Ascending aorta (tissue), 2 donors: ENCODE measurements at places on chromosomes 3 and 15.

DNA sequence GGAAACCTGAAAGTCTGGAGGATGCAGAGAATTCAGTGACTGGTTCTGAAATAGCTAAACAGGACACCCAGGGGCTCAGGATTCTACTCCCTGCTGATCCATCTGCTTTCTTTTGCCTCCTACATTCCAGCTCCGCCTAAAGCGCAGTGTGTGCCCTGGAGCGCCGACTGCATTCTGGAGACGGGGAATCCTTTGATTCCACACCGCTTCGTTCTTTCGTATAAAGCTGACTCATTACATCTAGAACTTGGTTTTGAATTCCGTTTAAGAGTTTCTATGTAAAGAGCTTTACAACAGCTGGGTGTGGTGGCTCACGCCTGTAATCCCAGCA, 61.8 kb downstream of the SENP2 start:
- H3K27me3 ChIP-seq: no peaks in the 10 kb centered on the region
- no peak overlapping the region for H3K4me3 ChIP-seq
- H3K27ac ChIP-seq: no peak overlapping the region
- no peaks in the 10 kb centered on the region for H3K36me3 ChIP-seq

DNA sequence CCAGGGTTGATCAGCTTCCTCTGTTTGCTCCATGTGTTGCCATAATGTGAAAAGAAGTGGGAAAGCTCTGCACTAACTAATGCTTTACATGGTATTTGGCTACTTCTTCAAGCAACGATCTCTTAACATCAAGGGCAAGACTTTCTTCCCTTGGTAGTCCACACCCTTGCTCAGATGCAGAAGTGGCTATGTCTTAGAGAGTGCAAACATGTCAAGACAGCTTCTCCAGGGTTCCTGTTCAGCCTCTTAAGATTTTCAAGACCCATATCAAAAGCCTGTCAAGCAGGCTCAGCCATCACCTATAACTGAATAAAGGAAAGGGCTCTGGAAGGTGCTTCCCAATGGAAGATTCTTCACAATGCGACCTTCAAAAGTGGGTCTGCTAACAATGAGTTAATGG, 64.8 kb upstream of the CSTA start:
- no peaks in the 10 kb centered on the region for H3K36me3 ChIP-seq
- H3K4me1 ChIP-seq: no peaks in the 10 kb centered on the region
- no peak overlapping the region for H3K4me3 ChIP-seq
- no peaks in the 10 kb centered on the region for H3K27me3 ChIP-seq

GRCh38 chr3:197241173-197241572, 57.2 kb downstream of the DLG1 start:
- DNase-seq: no peak
- no peaks in the 10 kb centered on the region for H3K36me3 ChIP-seq
- no peaks in the 10 kb centered on the region for H3K4me1 ChIP-seq
- H3K27ac ChIP-seq: no peak overlapping the region

- no peaks in the 10 kb centered on the region for H3K27me3 ChIP-seq
- H3K27ac ChIP-seq: no peak overlapping the region
- no peak overlapping the region for H3K4me3 ChIP-seq
- H3K36me3 ChIP-seq: peaks cover 3% of the 10 kb centered on the region
These were observed 6.5 kb downstream of the GCSAM start for GRCh38 chr3:112126511-112126911.

DNA sequence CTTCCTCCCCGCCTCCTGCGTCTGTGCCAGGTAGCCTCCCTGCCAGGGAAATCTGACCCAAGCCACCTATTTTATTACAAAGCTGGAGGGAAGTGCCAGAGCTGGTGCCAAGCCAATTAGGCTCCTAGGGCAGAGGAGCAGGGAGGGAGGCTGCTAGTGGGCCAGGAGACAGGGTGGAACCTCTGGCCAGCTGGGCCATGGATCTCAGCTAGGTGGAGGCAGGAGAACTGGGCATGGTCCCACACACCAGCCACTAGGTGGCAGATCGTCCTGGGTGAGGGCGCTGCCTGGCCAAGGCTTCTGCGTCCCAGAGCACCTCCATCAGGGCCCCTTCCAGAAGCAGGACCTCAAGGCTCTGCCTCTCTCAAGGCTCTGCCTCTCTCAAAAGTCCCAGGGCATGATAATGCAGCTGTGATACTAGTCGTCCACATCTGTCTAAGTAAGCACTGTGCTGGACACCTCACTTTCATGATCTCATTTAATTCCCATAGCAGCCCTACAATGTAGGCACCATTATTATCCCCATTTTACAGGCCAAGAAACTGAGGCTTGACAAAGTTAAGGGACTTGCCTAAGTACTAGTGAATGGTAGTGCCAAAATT, 4.5 kb upstream of the RFT1 start:
- H3K4me3 ChIP-seq: no peak overlapping the region
- no peaks in the 10 kb centered on the region for H3K4me1 ChIP-seq
- no peak overlapping the region for H3K27ac ChIP-seq
- DNase-seq: peak; percentile 32
- H3K36me3 ChIP-seq: no peaks in the 10 kb centered on the region

- no peak for DNase-seq
- no peaks in the 10 kb centered on the region for H3K27me3 ChIP-seq
- no peak overlapping the region for H3K4me3 ChIP-seq
- no peaks in the 10 kb centered on the region for H3K4me1 ChIP-seq
- no peaks in the 10 kb centered on the region for H3K36me3 ChIP-seq
These were observed 238.1 kb downstream of the CPNE4 start for GRCh38 chr3:131796558-131797198.

- no peak overlapping the region for H3K4me3 ChIP-seq
- no peak overlapping the region for H3K27ac ChIP-seq
- no peaks in the 10 kb centered on the region for H3K36me3 ChIP-seq
- H3K4me1 ChIP-seq: no peaks in the 10 kb centered on the region
- no peaks in the 10 kb centered on the region for H3K27me3 ChIP-seq
- DNase-seq: no peak
These were observed 350.7 kb downstream of the NSUN3 start for GRCh38 chr3:94413336-94414108.

- DNase-seq: no peak
- no peak overlapping the region for H3K4me3 ChIP-seq
- peaks cover 29% of the 10 kb centered on the region for H3K4me1 ChIP-seq
- H3K27ac ChIP-seq: no peak overlapping the region
- no peaks in the 10 kb centered on the region for H3K27me3 ChIP-seq
These were observed 25.1 kb upstream of the UTS2B start for GRCh38 chr3:191355406-191355805.

DNA sequence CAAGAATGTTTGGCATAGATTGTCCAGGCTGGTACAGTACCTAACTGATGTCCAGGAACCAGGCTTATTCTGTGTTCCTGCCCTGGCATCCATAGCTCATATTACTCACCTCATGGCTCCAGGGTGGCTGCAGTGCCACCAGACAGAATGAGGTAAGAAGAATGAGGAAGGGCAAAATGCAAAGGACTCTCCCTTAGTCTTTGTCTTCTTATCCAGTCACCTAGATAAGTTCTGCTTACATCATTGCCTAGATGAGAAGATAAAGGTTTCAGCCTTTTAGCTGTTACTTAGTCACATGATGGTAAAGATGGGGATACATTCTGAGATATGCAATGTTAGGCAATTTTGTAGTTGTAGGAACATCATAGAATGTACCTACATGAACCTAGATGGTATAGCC, 45.8 kb downstream of the CHP1 start:
- peaks cover 54% of the 10 kb centered on the region for H3K36me3 ChIP-seq
- H3K27me3 ChIP-seq: no peaks in the 10 kb centered on the region
- H3K27ac ChIP-seq: no peak overlapping the region
- H3K4me3 ChIP-seq: no peak overlapping the region
- H3K4me1 ChIP-seq: no peaks in the 10 kb centered on the region
- DNase-seq: no peak

DNA sequence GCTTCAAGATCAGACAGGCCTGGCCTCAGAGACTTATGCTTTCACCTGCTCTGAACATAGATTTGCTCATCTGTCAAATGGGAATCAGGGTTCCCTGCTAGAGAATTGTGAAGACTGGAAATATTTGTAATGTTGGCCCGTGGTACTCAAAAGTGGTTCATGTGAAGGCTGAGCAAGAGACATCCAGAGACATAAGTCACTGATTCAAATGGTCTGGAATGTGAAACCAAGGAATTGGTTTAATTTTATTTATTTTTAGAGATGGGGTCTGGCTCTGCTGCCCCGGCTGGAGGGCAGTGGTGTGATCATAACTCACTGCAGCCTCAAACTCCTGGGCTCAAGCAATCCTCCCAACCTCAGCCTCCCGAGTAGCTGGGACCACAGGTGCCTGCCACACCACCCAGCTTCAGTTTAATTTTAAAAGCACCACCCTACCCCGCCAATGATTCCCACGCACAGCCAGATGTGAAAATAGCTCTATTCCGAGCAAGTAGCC, 60.1 kb downstream of the DAPK2 start:
- H3K36me3 ChIP-seq: no peaks in the 10 kb centered on the region
- no peaks in the 10 kb centered on the region for H3K4me1 ChIP-seq
- H3K4me3 ChIP-seq: no peak overlapping the region
- DNase-seq: no peak

DNA sequence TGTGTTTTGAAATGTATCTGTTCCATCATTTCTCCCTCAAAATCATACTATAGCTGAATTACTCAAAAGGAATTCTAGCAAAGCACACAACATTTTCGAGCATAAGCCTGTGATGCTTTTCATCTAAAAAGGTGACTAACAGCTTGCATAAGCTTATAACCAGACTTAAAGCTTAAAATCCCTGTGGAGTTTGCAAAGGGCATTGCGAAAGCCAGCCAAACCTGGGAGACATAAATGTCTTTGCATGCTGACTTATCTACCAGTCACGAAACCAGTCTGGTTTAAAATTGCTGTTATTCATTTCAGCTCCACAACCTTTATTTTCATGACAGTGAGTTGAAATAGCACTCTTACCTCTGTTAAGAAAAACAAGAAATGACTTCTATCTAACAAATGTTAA, 35.6 kb upstream of the LIPC start:
- H3K27me3 ChIP-seq: no peaks in the 10 kb centered on the region
- no peak overlapping the region for H3K27ac ChIP-seq
- no peaks in the 10 kb centered on the region for H3K36me3 ChIP-seq
- H3K4me1 ChIP-seq: no peaks in the 10 kb centered on the region
- no peak for DNase-seq

DNA sequence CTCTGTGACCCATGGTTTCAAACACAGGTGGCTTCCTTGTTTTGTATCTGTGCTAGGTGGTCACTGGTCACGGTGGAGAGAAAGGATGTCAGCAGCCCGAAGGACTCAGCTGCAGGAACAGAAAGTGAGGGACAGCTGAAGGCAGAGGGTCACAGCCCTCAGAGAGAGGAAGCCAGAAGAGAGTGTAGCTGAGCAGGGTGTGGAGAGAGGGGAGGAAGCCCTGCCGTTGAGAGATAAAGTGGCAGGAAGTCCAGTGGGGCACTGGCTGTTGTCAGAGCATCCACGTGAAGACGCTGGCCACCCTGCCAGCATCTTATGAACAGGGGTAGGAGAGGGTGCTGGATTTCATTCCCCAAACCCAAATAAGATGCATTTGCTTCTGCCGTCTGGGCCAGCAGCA, 36.9 kb downstream of the LIMD1 start:
- H3K4me3 ChIP-seq: no peak overlapping the region
- DNase-seq: no peak
- H3K27me3 ChIP-seq: no peaks in the 10 kb centered on the region
- peaks cover 3% of the 10 kb centered on the region for H3K4me1 ChIP-seq
- H3K27ac ChIP-seq: peak overlapping the region; percentile 40

DNA sequence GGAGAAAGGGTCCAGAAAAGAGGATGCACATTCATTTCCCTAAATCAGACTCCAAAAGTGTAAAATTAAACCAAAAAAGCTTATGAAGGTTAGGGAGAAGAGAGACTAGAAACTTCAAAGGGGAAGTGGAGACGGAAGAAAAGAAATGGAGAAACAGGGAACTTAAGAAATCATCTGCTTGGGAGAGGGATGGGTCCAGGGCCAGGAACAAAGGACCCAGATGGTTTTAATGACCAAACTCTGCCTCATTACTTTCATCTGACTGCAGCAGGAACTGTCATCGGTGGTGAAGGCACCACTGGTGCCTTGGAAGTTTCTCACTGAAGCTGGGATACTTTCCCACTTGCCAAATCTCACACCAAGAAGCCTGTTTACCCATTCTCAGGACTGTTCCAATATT, 70.5 kb upstream of the SLC4A7 start:
- peak overlapping the region; percentile 29 for H3K27ac ChIP-seq
- peaks cover 1% of the 10 kb centered on the region for H3K4me1 ChIP-seq
- no peaks in the 10 kb centered on the region for H3K27me3 ChIP-seq
- H3K36me3 ChIP-seq: no peaks in the 10 kb centered on the region
- no peak overlapping the region for H3K4me3 ChIP-seq
- no peak for DNase-seq

DNA sequence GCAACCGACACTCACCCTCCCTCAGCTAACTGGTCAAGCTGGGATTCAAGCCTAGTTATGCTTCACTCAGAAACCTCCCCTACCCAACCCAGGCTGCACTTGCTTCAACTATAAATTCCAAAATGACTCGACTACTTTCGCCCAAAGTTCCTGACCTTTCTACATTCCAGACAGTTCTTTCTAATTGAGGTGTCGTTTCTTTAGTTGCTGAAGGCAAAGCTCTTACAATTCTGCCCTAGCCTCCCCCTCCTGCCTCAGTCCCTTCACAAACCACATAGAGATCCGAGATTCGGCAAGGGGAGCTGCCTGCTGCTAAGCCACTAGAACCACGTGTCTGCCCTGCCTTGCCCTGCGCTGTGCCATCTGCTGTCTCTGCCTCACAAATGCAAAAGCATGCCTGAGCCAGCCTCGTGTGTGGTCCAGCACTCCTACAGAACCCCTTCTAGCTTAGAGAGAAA, 74.7 kb upstream of the SH3GL3 start:
- no peaks in the 10 kb centered on the region for H3K27me3 ChIP-seq
- no peaks in the 10 kb centered on the region for H3K36me3 ChIP-seq
- no peaks in the 10 kb centered on the region for H3K4me1 ChIP-seq
- H3K4me3 ChIP-seq: no peak overlapping the region
- H3K27ac ChIP-seq: no peak overlapping the region

- H3K36me3 ChIP-seq: no peaks in the 10 kb centered on the region
- no peak overlapping the region for H3K4me3 ChIP-seq
- peaks cover 5% of the 10 kb centered on the region for H3K4me1 ChIP-seq
These were observed 25.9 kb upstream of the AKAP13 start for GRCh38 chr15:85354461-85354860.

- no peaks in the 10 kb centered on the region for H3K36me3 ChIP-seq
- no peak overlapping the region for H3K27ac ChIP-seq
- no peaks in the 10 kb centered on the region for H3K27me3 ChIP-seq
- no peak overlapping the region for H3K4me3 ChIP-seq
- DNase-seq: no peak
These were observed 284.2 kb upstream of the ATP11B start for GRCh38 chr3:182508919-182509711.

GRCh38 chr3:118400886-118401285, 633.8 kb downstream of the IGSF11 start:
- DNase-seq: no peak
- H3K36me3 ChIP-seq: no peaks in the 10 kb centered on the region
- no peak overlapping the region for H3K4me3 ChIP-seq
- no peaks in the 10 kb centered on the region for H3K27me3 ChIP-seq
- H3K4me1 ChIP-seq: no peaks in the 10 kb centered on the region
- H3K27ac ChIP-seq: no peak overlapping the region

- no peaks in the 10 kb centered on the region for H3K4me1 ChIP-seq
- H3K27me3 ChIP-seq: no peaks in the 10 kb centered on the region
- H3K27ac ChIP-seq: no peak overlapping the region
- no peak for DNase-seq
- no peak overlapping the region for H3K4me3 ChIP-seq
These were observed 843.9 kb downstream of the TUSC7 start for GRCh38 chr3:117553461-117553860.
